ENCODE measurements at places on chromosomes 11 and 22.
A peak's percentile ranks its signal among the peaks of the same experiment; 100 is the strongest.

DNA sequence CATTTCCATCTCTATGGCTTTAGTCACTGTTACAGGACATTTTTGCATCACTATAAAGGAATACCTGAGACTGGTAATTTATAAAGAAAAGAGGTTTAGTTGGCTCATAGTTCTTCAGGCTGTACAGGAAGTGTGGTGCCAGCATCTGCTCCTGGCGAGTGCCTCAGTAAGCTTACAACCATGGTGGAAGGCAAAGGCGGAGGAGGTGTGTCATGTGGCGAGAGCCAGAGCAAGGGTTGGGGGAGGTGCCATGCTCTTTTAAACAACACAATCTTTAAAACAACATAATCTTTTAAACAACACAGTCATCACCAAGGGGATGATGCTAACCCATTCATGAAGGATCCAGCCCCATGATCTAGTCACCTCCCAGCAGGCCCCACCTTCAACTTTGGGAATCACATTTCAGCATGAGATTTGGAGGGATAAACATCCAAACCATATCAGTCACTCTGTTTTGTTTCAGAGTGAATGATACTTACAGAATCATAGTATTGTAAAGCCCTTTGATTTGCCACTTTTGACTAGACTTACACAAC, 103.3 kb downstream of the PDE3B start:
- DNase-seq: no peak

GRCh38 chr22:23204125-23204488, 23.8 kb downstream of the BCR start:
- DNase-seq: no peak

GRCh38 chr11:11760838-11761237, 80.9 kb upstream of the USP47 start:
- DNase-seq: no peak

DNA sequence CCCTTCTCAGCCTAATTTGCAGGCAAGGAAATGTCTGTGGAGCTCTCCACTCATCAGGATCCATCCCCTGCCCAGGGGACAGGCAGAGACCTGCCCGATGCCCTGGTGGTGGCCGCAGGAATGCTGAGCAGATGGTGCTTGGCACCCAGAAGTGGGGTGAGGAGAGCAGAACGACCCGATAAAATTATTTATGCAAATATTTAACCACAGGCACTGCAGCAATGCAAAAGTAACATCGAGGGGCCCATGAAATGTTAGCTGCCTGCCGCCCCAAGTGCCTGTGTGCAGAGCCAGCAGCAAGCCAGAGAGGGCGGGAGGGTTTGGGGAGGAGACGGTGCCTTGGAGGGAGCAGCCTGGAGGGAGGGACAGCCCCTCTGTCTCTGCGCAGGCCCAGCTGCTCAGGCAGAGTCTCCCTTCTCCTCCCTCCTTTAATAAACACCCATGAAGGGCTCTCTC, 205.5 kb downstream of the CTTN start:
- no peak for DNase-seq

GRCh38 chr11:77073328-77074001, 6.7 kb downstream of the CAPN5 start:
- DNase-seq: no peak

GRCh38 chr11:66335531-66336233, 552 bp downstream of the RIN1 start:
- no peak for DNase-seq

GRCh38 chr11:64052938-64053622, 17.3 kb downstream of the FLRT1 start:
- no peak for DNase-seq

- DNase-seq: no peak
These were observed at the start of gene CARD10 for GRCh38 chr22:37519268-37520195. CARD10 (minus strand) TSS chr22:37519415; CDS start chr22:37519200, 215 bp downstream.

DNA sequence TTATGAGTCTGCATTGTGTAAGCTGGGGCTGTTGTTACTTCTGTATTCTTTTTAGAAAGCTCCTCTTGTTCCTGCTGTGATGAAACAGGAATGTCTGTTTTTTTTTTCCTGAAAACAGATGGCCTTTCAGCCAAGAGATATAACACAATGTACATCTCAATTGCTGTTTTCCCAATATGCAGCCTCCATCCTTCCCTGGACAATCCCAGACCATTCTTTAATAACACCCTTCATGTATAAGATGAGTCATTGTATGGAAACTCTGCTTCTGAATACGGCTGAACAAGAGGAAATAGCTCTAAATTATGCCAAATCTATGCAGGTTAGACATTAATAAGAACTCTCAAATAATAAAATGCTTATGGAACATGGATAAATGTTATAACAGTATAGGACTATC, 60.2 kb upstream of the LRRC4C start:
- no peak for DNase-seq

- no peak for DNase-seq
These were observed 15.7 kb upstream of the FBXO3 start for GRCh38 chr11:33790040-33790439.

- DNase-seq: no peak
These were observed 123.2 kb downstream of the FEZ1 start for GRCh38 chr11:125372911-125373310.

GRCh38 chr11:129711760-129712159, 103.9 kb upstream of the TMEM45B start:
- no peak for DNase-seq

- no peak for DNase-seq
These were observed 33.3 kb downstream of the KIAA1671 start for GRCh38 chr22:24985826-24986214.

GRCh38 chr11:37087650-37088572, 489.9 kb upstream of the RAG2 start:
- no peak for DNase-seq

DNA sequence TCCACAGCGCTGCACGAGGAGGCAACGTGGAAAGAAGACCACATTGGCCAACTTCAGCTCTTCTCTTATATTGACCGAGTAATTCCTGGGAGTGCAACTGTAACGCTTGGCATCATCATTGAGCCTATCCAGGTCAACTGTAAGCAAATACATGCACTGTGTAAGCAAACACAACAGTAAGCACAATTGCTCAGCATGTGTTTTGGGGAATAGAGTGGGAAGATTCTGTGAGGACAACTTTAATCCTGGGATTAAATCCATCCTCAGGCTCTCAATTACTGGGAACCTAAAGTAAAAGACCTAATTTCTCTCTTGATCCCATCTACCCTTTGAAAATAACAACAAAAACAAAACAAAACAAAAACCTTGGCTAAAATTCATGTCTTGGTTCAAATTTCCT, 109.5 kb upstream of the DDI1 start:
- no peak for DNase-seq

GRCh38 chr11:114918286-114918685, 240.0 kb downstream of the NXPE2 start:
- no peak for DNase-seq

DNA sequence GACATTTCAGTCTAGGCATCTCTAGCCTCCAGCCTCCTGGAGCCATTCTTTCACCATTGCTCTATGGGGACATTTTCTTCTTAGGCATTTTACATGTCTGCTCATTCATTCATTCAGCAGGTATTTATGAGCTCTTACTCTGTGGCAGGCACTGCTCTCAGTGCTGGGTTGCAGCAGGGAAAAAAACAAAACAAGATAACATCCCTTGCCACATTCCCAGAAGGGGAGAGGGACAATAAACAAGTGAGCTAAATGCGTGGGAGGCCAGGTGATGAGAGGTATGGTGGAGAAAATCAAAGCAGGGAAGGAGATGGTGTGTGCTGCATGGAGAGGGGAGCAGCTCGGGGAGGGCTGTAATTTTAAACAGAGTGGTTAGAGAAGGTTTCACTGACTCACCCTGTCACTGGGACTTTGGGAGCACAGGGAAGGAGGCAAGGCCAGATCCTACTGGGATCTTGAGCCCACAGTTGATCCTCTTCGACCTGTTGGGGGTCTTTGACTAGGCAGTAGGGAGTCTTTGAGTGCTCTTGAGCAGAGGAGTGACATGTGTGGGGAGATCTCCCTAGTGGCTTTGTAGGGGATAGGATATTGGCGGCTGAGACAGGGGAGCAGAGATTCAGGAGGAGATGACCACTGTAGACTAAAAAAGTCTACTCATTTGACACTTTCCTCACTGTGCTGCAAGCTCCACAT, 17.0 kb downstream of the MICAL2 start:
- DNase-seq: no peak

DNA sequence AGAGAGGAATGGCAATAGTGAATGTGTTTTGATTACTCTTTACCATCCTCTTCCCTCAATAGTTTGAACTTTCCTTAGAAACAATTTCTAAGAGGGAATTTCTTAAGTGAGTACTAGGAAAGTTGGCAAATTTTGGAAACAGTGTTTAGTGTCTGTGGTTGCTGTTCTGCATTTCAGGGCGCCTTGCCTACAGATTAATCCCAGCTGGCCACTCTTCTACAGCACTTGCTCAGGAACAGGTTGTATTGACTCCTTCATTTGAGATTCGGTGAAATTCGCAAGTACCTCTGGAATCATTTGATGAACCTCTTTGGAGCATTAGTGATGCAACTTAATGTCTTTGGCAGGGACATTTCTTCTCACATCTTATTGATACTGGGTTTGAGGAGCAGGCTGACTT, 28.3 kb downstream of the JAM3 start:
- no peak for DNase-seq

GRCh38 chr11:77187776-77188632, 60.0 kb downstream of the MYO7A start:
- DNase-seq: peak; percentile 79

DNA sequence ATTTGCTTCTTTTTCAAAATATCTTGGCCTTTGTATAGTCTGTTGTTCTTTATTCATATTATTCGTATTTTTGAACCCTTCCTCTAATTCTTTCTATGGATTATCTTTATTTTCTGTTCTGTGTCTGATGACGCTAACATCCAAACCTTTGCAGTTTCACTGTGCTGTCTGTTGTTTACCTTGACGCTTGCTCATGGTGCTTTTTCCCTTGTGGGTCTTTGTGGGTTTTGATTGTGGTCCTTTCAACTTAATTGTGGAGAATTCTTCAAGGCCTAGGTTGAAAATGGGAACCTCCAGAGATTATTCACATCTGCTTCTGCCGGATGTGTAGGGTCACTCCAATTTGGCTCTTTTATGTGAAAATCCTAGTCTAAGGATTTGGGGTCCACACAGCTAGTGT, 34.6 kb downstream of the PARVG start:
- no peak for DNase-seq

GRCh38 chr11:71330349-71330748, 78.0 kb upstream of the SHANK2 start:
- DNase-seq: no peak

DNA sequence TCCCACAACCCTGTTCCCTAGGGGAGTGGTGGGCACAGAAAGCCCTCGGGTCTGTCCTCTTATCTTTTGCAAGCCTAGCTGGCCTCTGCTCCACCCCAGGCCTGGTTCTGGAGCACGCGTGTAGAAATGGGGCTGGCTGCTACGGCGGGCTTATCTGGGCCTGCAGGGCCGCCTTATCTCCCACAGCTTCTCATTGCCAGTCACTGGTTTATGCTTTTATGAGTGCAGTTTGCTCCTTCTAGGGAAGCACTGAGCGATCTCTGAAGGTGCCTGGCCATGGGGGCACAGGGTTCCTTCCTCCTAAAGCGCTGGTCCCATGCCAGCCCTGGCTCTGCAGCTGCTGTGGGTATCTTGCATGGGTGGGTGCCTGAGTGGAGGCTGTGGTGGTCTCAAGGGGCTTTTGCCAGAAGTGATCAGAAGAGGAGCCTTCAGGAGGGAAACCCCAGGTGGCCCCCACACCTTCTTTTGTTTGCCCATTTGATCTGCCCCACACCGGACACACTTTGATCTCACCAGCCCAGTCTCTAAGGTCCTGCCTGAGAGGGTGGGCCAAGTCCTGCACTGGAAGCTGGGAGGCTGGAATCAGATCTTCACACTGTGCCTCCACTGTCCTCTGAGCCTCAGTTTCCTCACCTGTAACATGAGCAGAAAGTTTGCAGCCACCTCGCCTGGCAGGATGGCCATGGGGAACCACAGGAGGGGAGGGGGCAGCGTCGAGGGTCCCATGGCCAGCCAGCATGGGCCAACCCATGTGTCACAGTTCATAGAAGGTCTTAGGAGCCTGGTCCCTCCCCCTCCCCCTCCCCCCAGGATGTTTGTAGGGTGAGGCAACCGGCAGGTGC, 86.6 kb upstream of the FGF3 start:
- no peak for DNase-seq

- DNase-seq: no peak
These were observed 98.1 kb downstream of the RNF169 start for GRCh38 chr11:74846770-74847169.

- no peak for DNase-seq
These were observed 2.0 kb downstream of the CTNND1 start for GRCh38 chr11:57763568-57763967.

DNA sequence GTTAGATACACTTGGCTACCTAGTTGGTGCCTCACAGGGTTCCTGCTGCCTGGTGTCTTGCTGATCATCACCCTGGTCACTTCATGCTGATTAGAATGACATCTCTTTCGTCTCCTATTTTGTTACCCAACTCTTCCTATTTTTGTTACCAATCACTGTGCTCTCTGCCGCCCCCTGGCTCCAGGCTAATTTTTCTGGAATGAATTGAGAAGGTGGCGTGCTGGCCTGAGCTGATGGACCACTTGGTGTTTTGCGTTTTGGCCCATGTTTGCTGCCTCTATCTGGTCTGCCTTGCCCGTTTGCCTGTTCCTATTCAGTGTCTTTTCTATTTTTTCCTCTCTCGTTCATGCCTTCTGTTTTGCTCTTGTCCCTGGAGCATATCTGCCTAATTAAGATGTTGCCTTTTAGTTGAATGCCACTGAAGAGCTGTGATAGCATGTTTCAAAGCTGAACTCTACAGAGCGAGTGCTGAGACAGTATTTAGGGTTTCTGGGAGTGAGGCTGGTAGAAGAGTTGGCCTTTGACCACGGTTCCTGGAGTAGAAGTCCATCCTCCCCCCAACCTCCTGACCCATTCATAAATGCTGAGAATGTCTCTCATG, 5.9 kb upstream of the ATF4 start:
- DNase-seq: peak; percentile 73

- DNase-seq: peak; percentile 55
These were observed 47.5 kb upstream of the PICALM start for GRCh38 chr11:86116386-86116726.

DNA sequence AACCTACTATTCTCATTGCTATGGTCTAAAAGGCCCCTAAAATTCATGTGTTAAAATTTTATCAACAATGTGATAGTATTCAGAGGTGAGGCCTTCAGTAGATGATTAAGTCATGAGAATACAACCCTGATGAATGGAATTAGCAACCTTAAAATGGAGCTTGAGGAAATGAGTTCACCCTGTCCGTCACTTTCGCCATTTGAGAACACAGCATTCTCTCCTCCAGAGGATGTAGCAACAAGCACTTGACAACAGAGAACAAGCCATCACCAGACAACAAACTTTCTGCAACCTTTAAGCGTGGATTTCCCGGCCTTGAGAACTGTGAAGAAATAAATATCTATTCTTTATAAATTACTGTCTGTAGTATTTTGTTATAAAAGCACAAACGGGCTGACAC, 197.0 kb downstream of the SBF2 start:
- peak; percentile 16 for DNase-seq

Measured in inflammatory macrophage treated with lipopolysaccharide for 4 hours (primary cell).